Nasal cavity respiratory epithelium epithelial cell of viscerocranial mucosa (primary cell): ENCODE measurements at places on chromosomes 4 and X. TPM values are rescaled to one million over a fixed set of nuclear protein-coding genes. Genes with fewer than 3 reads are reported as not detected.

The CFAP47 gene
- 0.07 TPM in 1 of 2 replicates, not detected in the other for total RNA-seq

The SSX2 gene
- not detected in 2 replicates for total RNA-seq

The FHL1 gene
- total RNA-seq: 9.9 and 103 TPM in 2 replicates

The MND1 gene
- 0.28 and 1.7 TPM in 2 replicates for total RNA-seq

The SMR3B gene
- not detected in 2 replicates for total RNA-seq

The PABPC4L gene
- under 0.01 and 0.28 TPM in 2 replicates for total RNA-seq

The OCRL gene
- 27.0 and 38.2 TPM in 2 replicates for total RNA-seq

The TSPYL2 gene
- total RNA-seq: 8.8 and 17.8 TPM in 2 replicates
